ENCODE measurements at places on chromosomes 11 and 22.

GRCh38 chr11:12689029-12689755, 15.0 kb downstream of the TEAD1 start:
- no peak for DNase-seq

GRCh38 chr22:27318516-27318915, 483.0 kb downstream of the MN1 start:
- DNase-seq, result no peak

GRCh38 chr11:23010790-23011335, 150.6 kb upstream of the CCDC179 start:
- DNase-seq, result no peak

- DNase-seq, result no peak
Measured at GRCh38 chr11:64637334-64638017, 46.5 kb downstream of the SLC22A12 start.

- DNase-seq, result no peak
Measured at GRCh38 chr11:17098658-17099057, 21.2 kb upstream of the RPS13 start.

DNA sequence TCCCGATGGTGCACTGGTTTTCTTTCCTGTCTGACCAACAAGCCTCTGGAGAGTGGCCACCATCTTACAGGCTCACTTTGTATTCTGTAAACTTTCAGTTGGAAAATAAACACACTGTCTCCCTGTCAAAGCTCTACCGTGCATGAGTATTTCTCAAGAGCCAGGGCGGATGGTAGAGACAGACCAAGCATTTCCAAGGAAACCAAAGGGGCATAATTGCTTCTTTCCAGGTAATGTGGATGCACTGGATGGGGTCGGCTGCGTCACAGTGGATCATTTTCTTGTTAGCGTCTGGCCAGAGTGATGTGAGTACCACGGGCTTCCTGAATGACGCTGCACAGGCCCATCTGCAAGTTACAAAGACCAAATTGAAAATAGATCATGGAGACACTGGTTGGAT, 5.1 kb upstream of the SEZ6L start:
- DNase-seq, result no peak

DNA sequence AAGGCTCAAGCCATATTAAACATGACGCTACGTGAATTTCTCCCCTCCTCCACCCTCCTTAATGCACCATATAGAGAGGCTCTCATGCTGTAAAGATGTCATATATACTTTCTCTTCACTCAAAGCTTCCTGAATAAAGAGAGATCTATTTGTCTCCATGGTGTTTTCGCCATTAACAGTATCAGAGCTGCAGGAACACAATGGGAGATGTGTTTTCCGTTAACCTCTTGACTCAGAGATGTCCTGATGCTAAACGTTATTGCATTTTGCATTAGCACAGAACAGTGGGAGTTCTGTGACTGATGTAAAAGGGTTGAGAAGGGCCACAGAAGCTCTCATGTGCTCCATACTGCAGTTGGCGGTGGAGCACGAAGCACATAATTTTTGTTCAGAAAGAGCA, 25.7 kb upstream of the BLID start:
- no peak for DNase-seq

GRCh38 chr11:4393858-4394223, 339 bp upstream of the TRIM21 start:
- no peak for DNase-seq

DNA sequence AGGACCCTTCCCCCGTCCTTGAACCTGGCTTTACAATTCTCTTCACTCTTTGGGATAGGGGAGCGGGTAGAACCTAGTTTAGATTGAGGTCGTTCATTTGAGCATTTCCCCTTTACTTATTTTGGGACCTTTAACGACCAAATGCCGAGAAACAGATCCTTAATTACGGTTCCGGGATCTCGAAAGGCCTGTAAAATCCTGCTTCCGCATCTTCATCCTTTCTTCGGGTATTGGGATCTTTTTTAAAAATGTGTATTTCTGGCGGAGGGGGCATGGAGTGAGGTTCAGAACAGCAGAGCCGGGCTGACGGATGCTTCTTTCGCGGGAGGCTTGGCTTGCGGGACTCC, 395 bp upstream of the HIPK3 start:
- DNase-seq, result no peak

GRCh38 chr11:121595717-121596161, 143.0 kb upstream of the SORL1-AS1 start:
- DNase-seq, result no peak

DNA sequence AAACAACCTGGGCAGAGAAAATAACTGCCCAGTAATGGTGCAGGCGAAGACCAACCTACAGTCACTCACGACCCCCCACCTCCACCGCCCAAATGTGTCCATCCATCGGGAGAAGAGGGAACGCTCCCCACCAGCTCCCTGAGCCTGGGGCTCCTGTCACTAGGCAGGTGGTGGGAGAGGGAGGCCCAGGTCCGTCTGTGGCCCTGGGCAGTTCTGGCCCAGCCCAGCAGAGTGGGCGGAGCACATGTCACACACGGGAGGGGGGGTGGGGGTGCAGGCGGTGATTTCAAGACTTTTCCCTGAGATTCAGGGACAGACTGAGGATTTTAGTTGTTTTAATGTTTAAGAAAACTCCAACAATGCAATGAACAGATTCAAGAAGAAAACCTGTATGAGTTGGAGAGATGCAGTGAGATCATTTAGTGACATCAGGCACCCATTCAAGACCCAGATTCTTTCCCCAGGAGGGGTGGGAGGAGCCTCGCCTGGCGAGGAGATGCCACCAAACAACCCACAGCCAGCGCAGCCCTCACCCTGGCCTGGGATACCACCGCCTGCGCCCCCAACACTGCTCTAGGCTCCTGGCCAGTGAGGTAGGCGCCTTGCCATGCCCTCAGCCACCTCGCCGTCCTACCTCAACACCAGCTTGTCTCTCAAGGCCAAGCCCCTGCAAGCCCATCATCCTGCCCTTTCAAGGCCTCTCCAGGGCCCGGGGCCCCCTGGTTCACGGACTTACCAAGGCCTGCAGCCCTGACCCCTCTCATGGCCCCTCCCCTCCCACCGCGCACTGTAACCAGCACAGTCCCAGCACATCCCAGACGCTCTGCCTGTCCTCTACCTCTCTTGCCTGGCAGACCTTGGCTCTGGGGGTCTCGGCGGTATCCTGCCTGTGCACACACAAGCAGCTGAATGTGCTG, 36.8 kb downstream of the TBX1 start:
- no peak for DNase-seq

DNA sequence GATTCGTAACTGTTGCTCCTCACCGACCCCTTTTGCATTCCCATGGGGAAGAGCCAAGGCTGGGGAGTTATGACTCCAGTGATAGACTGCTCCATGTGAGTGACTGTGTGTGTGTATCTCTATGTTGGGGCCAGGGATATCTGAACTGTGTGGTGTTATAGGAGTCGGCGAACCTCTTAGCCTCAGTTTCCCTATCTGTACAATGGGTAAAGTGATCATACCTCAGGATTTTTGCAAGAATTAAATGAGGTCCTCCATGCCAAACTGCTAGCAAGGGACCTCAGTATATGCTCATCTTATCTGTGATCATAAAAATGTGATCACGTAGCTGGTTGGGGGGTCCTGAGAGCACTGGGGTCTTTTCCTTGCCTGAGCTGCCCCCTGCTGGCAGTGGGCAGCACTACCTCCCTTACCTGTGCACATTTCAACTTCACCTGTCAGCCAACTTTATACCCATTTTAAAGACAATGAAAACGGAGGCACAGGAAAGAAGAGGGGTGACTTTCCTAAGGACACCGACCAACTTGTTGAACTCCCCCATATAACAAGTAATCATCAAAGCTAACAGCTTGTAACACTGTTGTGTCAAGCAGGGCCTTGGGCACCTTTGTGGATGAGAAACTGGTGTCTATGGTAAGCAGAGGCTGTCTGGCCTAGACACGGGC, 1.4 kb upstream of the DPP3 start:
- DNase-seq, result no peak

DNA sequence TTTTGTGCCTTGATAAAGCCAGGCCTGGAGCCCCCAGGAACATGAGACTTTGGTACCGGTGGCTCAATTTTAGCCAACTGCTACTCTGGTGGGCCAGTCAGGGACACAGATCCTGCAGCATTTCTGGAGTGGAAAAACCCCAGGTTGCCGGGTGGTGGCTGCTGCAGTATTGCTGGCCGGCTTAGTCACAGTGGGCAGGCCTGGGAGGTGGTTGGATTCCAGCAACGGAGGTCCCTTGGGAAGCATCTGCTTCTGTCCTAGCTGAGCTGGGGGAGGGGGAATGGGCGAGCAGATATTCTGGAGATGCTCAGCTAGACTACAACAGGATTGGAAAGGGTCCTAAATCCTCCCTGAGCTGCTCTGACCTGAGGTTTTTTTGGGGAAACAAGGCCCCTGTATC, 31.6 kb upstream of the ACCSL start:
- no peak for DNase-seq

- no peak for DNase-seq
Measured at GRCh38 chr11:1829039-1829820, 5.6 kb upstream of the SYT8 start.

GRCh38 chr11:30573951-30574350, 12.2 kb downstream of the MPPED2 start:
- no peak for DNase-seq

GRCh38 chr11:78740199-78741071, 165.8 kb upstream of the NARS2 start:
- DNase-seq, result no peak

- no peak for DNase-seq
Measured at GRCh38 chr22:35685731-35686130, 31.9 kb upstream of the APOL5 start.

- no peak for DNase-seq
Measured at GRCh38 chr22:40758390-40758789, 60.8 kb downstream of the SLC25A17 start.

GRCh38 chr11:118911880-118912741, 13.6 kb downstream of the BCL9L start:
- peak; percentile 49 for DNase-seq

DNA sequence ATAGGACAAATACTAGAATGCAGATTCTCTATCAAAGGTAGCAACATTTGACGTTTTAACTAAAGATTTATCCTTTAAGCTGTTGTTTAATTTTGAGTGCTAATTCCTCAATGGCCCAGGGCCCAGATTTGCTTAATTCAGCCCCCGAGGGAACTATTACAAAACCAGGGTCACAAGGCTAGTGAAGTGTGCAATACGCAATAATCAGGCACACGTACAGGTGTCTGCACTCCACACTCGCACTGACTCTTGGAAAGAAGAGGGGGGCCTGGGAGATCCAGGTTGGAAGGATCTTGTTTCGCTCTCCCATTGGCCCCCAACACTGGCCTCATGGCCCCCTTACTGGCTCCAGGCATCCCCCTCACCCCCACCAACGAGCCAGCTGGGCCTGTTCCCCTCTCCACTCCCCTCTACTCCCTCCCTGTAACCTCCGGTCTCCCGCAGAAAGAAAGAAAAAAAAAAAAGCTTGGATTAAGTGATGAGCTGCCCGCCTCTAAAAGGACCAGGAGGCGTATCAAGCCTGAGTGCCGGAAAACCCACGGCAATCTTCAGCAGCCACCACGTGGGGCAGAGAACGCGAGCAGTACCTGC, 2.2 kb upstream of the KIRREL3 start:
- no peak for DNase-seq

DNA sequence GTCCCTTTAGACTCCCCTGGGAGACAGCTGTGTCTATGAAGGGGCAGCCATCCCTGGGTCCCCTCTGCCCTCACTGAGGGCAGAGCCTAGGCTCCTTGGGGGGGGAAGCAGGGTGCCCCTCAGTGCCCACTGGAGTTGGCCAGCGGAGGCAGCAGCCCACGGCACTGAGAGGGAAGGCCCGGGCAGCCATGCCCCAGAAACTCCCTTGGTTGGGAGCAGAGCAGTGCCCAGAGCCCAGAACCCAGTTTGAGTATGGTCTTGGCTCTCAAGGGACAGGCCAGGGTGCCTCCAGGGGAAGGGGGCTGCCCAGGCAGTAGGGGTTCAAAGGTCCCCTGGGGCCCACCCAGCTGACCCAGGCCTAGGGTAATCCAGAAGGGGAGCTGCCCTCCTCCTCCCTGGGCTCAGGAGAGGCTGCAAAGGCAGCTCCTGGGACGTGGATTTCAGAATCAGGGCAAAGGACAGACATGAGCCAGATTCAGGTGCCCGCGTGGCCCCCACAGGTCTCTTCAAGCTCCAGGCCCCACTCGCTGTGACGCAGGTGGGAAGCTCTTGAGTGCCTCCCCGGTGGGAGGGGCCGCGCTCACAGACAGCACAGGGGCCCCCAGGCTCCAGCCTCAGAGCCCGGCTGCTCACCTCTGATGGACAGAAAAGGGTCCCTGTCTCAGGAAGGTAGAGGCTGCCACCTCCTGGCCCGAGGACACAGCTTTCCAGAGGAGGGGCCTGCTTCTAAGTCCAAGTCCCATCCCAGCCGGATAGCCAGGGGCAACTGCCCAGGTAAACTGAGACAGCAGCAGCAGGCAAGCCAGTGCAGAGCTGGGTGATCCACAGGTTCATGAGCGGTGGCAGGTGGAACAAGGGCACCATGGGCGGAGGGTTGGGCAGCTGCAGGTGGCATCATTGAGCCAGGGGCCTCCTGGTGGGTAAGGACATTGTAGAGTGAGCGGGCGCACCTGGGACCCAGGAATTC, 2.6 kb downstream of the C11orf21 start:
- no peak for DNase-seq

DNA sequence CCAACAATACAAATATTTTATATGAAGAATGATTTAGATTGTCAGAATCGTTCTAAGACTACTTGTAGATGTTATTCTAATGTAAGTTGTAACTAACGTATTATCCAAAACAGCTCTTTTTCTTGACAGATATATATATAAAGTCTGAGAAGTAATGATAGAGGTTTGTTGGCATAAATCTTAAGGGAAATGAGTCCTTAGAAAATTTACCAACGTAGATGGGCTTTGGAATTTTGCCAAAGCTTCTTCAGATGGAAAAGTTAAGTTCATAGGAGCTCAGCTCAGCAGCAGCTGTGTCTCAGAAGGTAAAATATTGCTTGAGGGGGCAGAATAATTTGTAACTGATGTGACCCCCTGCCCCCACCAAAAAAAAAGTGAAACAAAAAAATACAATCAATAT, 66.7 kb downstream of the BID start:
- DNase-seq, result no peak

DNA sequence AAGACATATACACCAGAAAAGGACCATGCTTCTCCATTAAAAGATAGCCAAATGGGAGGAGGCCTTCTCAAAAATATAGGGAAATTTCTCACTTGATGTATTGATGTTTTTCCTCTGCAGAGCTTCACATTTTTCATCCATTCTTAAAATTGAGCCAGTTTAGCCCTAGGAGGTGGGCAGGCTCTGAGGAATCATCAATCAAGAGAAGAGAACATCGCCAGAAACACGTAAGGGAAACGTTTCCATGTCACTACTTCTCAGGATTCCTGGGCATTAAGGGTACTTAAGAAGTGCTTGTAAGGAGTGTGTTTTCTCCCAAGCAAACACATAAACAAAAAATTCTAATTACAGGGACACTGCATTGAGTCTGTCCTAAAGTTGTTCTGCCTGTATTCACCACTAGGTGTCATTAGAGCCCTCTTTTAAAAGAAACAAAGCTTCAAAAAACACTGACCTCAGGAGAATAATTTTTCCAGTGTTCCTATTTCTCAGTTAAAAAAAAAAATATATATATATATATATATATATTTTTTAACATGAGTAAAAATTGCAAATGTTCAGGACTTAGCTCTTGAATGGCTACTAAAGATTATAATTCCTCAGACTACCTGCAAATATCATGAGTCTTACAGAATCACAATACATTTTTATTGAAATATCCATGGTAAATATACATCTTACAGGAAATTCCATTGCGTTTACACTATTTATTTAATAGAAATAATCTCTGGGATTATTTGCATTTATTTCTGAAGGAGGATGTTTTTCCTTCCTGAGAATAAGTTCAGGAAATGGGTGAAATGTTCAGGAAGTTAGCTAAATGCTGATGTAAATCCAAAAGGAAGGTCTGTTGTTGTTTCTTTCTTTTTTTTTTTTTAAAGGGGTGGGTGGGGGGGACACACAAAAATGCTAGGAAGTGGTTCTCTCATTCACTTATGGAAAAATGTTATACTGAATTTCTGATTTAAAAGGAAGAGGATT, 16.0 kb downstream of the FZD4 start:
- DNase-seq, result no peak
